ENCODE measurements at places on chromosomes 3 and 15.

GRCh38 chr15:80132382-80132781, 20.4 kb upstream of the FAH start:
- no peak for DNase-seq

DNA sequence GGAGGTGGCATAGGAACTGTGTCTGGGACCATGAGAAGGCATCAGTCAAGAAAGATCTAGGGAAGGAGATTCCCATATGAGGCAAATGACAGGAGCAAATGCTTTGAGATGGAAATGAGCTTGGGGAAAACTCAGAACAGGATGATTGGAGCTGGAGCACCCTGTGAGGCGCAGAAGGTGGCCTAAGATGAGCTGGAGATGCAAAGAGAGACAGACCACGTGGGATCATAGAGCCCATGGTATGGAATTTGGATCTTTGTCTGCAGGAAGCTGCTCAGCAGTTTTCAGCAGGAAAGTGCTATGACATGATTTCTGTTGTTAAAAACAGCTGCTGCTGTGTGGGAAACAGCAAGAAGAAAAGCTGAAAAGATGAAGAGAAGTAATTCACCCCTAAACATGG, 310.6 kb downstream of the MAGI1 start:
- no peak for DNase-seq

DNA sequence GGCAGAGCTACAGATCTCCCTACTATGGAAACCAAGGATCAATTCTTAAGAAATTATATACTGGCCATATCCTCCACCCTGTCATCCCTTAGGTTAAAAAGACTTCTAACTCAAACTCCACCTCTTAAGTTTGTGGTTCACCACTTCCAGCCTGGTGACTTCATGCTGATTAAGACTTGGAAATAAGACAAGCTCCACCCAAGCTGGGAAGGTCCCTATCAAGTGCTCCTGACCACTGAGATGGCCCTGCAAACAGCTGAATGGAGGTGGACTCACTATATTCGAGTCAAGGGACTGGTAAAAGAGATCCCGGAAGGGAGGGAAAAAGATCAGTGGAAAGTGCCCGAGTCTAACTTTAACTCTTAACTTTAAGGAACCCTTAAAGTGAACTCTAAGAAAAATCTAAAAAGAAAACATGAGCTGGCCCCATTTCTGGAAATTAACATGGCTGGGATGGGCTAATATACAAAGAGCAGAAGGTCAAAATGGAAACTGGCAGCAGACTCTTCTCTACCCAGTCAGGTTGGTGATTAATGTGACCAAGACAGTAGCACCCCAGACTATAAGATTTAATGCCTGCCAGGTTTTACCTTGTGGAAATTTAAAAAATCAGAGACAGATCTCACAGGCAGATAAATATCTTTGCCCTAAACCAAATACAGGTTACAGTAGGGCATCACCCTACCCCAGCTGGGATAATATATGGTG, 43.9 kb downstream of the PPCDC start:
- DNase-seq: no peak

DNA sequence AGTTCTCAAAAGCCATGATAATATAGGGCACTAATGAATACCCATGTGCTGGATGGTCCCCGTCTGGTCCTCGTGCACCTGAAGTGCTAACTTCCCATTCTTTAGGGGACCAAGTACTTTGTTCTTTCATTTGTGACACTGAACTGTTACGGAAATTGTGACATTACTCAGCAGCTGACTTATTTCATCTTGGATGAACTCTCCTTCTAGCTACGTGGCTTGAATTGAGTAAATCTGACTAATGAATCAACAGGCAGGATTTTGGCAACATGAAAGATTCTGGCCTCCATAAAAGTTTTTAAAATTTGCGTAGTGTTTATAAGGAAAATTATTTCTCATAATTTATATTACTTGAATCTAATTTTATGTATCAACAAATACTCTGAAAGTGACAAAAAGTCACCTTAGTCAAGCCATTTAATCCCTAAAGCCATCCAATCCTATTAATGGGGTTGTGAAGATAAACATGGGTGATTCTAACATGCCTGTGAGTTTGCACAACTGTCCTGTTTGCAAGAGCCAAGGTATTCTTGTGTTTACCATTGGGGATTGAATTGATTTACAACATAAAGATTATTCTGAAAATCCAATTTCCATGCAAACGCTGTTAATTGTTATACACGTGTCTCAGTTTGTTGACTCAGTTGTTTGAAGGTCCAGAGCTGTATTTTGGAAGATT, 119.9 kb downstream of the AGBL1 start:
- no peak for DNase-seq

DNA sequence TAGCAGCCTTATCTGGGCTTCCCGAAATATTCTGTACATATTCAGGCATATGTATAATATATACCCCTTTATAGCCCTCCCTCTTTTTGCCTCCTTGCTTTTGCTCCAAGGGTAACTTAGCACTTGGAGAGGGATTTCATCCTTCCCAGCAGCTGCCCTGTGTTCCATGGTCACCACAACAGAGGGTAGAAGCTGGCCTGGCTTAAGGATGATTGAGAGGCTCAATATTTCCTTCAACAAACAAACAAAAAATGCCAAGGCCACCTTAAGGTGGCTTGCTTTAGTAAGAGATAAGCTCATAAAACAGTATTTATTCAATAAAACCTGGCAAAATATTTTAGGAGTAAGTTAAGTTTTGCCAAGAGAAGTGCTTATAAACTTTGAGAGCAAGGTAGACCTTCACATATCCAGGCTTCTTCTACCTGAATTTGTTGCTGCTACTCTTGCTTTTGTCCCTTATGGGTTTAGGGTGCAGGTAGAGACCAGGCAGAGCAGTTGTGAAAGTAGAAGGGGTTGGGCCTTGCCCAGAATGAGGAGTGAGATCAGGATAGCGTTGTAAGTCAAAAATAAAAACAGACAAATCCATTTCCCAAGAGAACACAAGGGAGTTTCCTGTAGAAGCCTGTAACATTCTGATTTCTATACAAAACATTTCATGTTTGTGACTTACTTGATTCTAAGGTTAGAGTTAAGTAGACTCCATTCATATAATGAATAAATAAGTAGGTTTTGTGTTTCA, 52.7 kb upstream of the ATOSA start:
- no peak for DNase-seq

All from skeletal muscle cell (primary cell).